Panc1 (cell line): ENCODE measurements at places on chromosomes 1 and 21.
A peak's percentile ranks its signal among the peaks of the same experiment; 100 is the strongest.

DNA sequence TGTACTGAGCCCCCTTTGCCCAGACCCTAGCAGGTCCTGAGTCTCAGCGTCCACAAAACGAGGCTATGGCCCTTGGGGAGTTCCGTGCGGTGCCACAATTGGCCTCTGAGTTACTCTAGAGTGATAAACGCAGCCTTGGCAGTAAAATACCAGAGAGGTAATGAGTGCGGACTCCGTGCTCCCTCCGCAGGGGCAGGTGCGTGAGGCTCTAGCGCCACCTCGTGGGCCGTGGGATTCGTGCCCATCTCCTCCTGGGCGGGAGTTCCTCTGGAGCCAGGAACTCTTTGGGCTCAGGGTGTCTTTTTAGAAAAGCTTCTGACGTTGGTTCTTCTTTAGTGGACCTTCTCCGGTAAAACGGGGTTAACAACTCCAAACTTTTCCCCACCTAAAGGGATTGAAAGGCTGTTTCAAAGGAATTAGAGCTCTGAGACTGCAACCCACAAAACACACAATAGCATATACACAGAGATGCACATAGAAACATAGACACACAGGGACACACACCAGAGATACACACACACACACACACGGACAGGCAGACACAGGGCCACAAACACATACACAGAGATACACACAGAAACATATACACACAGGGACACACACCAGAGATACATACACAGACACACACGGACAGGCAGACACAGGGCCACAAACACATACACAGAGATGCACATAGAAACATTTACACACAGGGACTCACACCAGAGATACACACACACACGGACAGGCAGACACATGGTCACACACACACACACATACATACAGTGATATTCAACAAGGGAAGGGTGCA is 99.4 kb downstream of the KCNJ15 start:
- no peak overlapping the region for H3K4me3 ChIP-seq
- no peaks in the 10 kb centered on the region for H3K4me1 ChIP-seq
- no peak for DNase-seq
- H3K27ac ChIP-seq = no peak overlapping the region
- no peaks in the 10 kb centered on the region for H3K36me3 ChIP-seq

DNA sequence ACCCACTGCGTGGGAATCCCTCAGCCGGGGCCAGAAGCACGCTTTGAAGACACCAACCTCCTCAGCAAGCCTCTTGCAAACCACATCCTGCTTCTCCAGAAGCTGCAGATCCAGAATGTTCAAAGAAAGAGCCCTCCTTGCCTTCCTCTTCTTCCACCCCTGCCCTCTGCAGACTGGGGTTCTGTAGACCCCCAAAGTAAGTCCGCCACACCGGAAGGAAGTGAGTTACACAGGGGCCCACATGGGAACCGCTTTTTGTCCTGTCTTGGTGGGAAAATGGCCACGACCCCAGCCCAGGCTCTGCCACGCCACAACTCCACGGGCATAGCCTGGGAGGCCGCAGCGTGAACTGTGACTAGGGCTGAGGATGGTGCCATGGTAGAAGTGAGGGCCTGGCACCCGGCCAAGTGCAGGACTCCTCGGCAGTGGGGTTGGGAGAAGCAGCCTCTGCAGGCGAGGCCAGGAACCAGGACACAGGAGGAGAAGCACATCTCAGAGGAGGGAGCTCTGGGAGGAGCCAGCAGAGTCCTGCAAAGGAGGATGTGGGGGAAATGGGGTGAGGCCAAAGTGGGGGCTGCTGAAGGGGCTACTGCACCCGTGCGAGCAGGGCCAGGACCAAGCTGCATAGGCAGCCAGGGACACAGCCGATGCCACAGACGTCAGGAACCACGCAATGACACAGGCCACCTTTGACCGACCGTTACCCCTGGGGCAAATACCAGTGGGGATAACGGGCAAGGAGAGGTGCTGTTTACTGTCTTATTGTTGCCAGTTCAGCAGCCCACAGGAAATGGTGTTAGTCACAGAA is 30.9 kb downstream of the PDE9A start:
- H3K4me3 ChIP-seq = no peak overlapping the region
- H3K27ac ChIP-seq = no peak overlapping the region
- H3K36me3 ChIP-seq = no peaks in the 10 kb centered on the region
- H3K4me1 ChIP-seq = no peaks in the 10 kb centered on the region

DNA sequence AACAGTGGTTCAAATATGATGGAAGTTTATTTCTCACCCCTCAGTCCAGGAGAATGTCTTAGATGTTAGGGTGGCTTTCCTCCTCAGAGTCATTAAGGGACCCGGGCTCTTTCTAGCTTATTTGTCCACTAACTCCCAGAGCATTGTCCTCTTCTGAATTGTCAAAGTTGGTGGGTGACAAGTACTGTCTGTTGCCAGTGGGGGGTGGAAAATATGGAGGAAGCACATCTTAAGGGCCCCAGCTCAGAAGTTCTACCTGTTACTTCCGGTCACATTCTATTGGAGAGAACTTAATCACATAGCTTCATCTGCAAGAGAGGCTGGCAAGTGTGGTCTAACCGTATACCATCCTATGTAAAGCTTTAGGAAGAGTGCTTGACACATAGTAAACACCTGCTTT is 7.1 kb downstream of the CLIC4 start:
- H3K4me3 ChIP-seq = no peak overlapping the region
- H3K27me3 ChIP-seq = no peaks in the 10 kb centered on the region
- DNase-seq = no peak

DNA sequence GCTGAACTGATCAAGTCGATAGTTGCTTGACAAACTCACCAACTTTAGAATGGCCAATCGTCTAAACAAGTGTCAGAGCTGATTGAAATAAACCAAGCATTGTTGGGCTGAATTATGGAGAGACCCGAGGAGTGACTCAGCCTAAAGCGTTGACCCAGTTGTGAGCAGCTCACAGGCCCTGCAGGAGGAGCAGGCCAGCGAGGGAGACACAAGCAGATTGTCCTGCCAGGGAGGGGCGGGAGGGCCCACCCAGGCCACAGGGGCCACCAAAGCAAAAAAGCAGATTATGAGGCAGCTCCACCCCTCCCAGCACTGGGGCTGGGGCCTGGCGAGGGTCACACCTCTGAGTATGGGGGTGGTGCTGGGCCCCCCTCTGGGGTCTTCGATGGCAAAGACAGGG is 10.1 kb upstream of the MATN1 start:
- no peak overlapping the region for H3K27ac ChIP-seq
- no peak for DNase-seq
- no peak overlapping the region for H3K4me3 ChIP-seq
- no peaks in the 10 kb centered on the region for H3K27me3 ChIP-seq
- H3K4me1 ChIP-seq = no peaks in the 10 kb centered on the region

DNA sequence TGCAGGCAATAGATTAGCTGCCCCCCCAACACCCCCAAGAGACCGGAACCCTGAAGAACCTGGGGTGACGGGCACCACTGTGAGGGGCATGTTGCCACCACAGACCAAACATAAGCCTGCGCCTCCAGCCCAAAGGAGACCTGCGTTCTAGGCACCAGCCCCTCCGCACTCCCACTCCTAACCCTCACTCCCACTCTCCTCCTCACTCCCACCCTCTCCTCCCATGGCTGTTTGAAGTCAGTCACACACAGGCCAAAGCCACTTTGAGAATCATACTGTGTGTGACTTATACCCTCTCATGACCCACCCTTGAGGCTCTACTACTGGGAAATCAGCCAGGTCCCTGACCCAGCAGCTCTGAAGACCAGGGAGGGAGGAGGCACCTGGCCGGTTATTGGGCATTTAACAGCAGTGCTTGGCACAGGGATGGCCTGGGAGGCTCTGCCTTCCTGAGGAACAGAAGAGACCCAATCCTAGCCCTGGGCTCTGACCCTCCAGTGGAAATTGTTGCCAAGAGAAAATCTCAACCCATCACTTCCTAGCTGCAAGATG is 43.5 kb downstream of the FBXO2 start:
- H3K4me1 ChIP-seq = no peaks in the 10 kb centered on the region
- no peak overlapping the region for H3K4me3 ChIP-seq
- no peaks in the 10 kb centered on the region for H3K36me3 ChIP-seq
- H3K27ac ChIP-seq = no peak overlapping the region

GRCh38 chr1:6251233-6251632 is 7.3 kb downstream of the HES3 start:
- H3K27ac ChIP-seq = no peak overlapping the region
- no peak for DNase-seq
- H3K36me3 ChIP-seq = no peaks in the 10 kb centered on the region
- H3K4me3 ChIP-seq = no peak overlapping the region

- no peak overlapping the region for H3K27ac ChIP-seq
- no peak overlapping the region for H3K4me3 ChIP-seq
- no peak for DNase-seq
- H3K36me3 ChIP-seq = no peaks in the 10 kb centered on the region
- H3K4me1 ChIP-seq = no peaks in the 10 kb centered on the region
These were observed 651.0 kb downstream of the SMYD3 start for GRCh38 chr1:245855846-245856730.

DNA sequence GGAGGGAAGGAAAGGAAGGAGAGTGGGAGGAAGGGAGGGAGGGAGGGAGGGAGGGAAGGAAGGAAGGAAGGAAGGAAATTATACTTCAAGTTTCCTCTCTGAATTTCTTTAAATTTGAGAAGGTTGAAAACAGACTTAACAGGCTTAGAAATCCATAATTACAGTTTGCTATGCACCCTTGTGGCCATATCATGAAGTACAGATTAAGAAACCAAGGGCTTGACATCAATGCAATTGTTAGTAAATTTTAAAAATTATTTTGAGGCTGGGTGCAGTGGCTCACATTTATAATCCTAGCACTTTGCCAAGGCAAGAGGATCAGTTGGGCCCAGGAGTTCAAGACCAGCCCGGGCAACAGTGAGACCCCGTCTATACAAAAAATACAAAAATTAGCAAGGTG is 14.4 kb downstream of the ANP32E start:
- DNase-seq = no peak
- H3K4me3 ChIP-seq = no peak overlapping the region
- no peaks in the 10 kb centered on the region for H3K4me1 ChIP-seq
- H3K27ac ChIP-seq = no peak overlapping the region

DNA sequence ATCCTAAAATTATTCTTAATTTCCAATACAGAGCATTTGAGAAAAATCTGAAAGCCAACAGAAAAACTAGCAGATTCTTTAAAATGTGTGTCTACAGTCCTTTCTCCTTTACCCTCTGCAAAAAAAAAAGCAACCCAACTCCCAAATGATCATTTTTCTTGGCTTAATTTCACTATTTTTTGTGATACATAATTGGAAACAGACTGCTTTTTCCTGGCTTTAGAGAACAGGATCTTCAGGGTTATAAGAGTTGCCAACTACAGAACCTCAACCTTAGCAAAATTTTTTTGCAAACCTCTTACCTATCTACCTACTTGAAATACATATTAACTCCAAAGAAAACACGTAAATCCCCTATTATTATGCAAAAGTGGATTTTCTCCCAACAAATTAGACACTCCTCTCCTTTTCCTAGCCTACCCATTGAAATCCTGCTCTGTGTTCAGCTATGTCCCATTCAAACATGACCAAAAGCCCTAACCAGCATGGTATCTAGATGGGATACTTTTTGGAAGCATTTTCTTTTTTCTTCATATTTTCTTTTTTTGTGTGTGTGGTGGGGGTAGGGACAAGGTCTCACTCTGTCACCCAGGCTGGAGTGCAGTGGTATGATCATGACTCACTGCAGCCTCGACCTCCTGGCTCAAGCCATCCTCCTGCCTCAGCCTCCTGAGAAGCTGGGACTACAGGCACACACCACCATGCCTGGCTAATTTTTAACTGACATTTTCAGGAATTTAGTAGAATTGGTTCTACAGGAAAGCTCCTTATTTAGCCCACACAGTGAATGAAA is 9.0 kb downstream of the TGFBR3 start:
- DNase-seq = no peak
- no peak overlapping the region for H3K4me3 ChIP-seq
- H3K36me3 ChIP-seq = no peaks in the 10 kb centered on the region

DNA sequence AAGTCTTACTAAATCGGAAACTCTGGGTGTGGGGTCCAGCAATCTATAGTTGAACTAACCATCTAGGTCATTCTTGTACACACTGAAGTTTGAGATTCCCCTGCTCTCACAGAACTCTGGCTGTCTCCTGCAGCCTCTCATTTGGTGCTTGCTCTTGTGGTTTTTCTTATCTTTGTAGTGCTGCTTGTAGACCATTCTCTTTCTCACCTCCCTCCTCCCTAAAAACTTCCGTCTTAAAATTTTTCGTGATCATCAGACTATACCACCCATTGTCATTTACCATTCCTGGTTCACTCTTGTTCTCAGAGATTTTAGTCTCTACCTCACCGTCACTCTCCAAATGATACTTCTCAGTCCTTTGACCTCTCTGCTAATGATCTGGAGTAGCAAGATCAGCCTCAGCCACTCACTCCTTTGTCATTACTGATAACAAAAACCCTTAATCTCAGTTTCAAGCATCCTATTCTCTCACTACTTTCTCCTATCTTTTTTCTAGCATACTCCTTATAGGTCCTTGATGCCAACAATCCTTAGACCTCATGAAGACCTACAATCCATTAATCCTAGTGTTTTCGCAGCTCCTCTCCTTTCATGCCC is 13.0 kb upstream of the EPHX4 start:
- H3K4me1 ChIP-seq = no peaks in the 10 kb centered on the region
- H3K36me3 ChIP-seq = no peaks in the 10 kb centered on the region
- no peak overlapping the region for H3K27ac ChIP-seq
- no peak overlapping the region for H3K4me3 ChIP-seq
- no peak for DNase-seq

- H3K27ac ChIP-seq = no peak overlapping the region
- H3K4me1 ChIP-seq = no peaks in the 10 kb centered on the region
These were observed 15.9 kb upstream of the BTG2 start for GRCh38 chr1:203289281-203289981.

- no peaks in the 10 kb centered on the region for H3K4me1 ChIP-seq
- H3K36me3 ChIP-seq = no peaks in the 10 kb centered on the region
- H3K27me3 ChIP-seq = no peaks in the 10 kb centered on the region
- no peak overlapping the region for H3K4me3 ChIP-seq
- no peak for DNase-seq
These were observed 106.7 kb upstream of the C21orf91 start for GRCh38 chr21:17925899-17926298.

DNA sequence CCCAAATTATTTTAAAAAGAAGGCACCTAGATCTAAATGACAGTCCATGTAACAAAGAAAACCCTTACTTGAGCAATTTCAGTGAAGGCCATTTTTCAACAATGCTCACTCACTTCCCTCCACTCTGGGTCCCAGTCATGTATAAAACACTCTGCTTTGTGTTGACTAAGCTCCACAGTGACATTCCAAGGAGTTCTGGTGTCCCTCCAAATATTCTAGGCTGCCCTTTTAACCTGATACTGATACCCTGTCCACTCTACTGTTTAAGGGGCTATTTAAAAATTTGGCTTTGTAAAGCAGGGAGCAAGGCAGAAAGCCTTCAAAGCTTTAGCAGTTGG is 73.6 kb downstream of the GNG12 start:
- H3K36me3 ChIP-seq = no peaks in the 10 kb centered on the region
- peak overlapping the region; percentile 86 for H3K27ac ChIP-seq
- DNase-seq = no peak
- H3K4me3 ChIP-seq = no peak overlapping the region

GRCh38 chr1:183139281-183139942 is 46.7 kb upstream of the LAMC2 start:
- no peak overlapping the region for H3K27ac ChIP-seq
- H3K27me3 ChIP-seq = no peaks in the 10 kb centered on the region
- H3K36me3 ChIP-seq = peaks cover 6% of the 10 kb centered on the region; the same call in 1 of the 2 replicates
- H3K4me1 ChIP-seq = no peaks in the 10 kb centered on the region
